ENCODE measurements at places on chromosomes 5 and 9. TPM values are rescaled to one million over a fixed set of nuclear protein-coding genes. Genes with fewer than 3 reads are reported as not detected.

DNA sequence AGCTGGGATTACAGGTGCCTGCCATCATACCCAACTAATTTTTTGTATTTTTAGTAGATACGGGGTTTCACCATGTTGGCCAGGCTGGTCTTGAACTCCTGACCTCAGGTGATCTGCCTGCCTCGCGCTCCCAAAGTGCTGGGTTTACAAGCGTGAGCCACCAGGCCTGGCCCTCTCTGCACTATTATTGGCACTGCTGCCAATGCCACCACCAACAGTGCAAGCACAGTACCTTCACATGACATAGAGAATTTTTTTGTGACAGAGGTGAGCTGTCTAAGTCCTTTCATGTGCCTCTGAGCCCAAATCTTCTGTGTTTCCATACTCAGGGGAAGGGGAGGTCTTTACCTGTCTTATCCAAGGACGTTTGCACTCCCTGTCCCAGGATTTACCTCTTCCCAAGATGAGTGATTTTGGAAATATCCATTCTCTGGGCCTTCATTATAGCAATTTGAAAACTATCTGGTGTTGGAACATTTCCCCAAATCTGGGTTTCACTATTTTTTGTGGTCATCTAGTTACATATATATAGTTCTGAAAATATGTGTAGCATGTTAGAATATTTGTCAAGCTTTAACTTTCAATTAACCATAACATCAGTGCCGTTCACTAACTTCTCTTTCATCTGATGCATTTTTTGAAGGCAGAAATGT is 5.4 kb upstream of the CD180 start:
- DNase-seq: no peak

GRCh38 chr5:132225165-132226032 is 2.3 kb downstream of the P4HA2 start:
- peak; percentile 90 for DNase-seq

DNA sequence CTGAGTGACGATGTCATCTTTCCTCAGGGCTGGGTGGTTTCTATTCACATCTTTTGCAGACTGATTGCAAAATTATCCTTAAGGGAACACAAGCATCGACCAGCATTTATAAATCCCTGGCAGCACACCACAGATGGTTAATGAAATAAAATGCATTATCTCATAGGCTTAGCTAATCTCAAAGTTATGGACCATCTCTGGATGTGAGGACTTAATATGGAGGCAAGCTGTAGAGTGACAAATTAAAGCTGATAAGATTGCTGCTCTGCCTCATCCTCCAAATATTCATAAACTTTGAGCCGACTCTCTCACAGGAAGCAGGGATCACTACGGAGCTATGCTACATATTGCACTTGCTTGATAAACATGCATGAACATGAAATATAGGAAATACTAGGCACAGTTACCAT is 663.2 kb upstream of the RGMB start:
- peak; percentile 90 for DNase-seq

DNA sequence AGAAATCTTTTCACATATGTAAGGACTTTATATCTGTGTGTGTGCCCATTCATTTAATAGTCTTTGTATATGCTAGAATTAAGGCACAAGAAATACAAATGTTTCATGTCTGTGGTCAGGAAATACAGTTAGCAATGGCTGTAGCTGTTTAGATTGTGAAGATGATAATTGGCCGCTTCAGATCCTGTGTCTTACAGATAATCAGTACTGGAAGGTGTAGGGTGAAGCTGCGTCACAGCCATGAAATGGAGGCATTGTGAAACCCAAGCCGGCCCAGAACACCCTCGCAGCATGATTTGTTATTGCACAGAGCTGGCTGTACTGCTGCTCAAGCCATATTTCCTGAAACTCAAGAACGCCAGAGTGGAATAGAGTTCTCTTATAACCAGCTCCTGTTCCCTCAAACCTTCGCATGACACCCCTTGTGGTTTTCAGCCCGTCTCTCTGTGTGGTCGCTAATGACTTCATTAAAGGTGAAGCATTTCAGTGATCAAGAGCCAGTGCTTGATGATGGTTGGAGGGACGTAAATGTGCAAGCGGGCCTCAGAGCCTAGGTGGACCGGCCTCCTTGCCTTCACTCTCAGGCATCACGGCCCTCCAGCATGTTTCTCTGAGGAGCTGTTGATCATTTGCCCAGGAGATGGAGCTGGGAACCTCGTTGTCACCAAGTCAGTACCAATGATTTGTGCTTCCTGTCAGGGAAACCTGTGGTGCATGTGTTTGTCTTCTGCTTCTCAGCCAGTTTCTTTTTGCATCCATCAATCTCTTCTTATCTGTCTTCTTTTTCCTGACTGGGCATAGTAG is 80.1 kb downstream of the F2RL2 start:
- DNase-seq: no peak

DNA sequence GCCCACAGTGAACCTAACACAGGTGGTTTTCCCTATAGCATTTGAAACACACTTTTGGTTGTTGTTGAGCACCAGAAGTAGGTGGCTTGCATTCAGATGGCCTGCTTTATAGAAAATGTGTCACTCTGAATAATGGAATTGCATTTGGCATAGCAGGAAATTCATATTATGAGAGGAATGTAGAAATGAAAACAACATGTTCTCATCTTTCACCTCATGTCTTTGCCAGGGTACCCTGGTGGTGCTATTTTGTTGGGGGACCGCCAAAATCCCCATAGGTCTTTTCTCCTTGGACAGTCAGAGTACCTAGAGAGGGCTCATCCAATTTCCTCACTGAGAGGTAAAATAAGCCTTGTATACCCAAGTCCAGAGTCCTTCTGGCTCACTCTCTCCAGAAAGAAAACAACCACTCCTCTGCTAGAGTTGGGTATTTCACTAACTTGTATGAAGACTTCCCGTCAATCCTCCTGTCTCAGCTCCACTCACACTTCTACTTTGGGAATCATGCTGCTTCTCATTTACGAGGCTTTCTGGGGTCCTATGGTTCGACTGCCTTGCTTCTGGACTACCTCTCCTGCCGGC is 67.4 kb downstream of the MRPS27 start:
- DNase-seq: no peak

GRCh38 chr9:136302527-136302926 is 1.4 kb downstream of the CCDC187 start:
- no peak for DNase-seq

GRCh38 chr5:74240783-74241750 is 399.5 kb downstream of the ENC1 start:
- DNase-seq: no peak

GRCh38 chr9:106321394-106322180 is 541.4 kb upstream of the ZNF462 start:
- DNase-seq: no peak

DNA sequence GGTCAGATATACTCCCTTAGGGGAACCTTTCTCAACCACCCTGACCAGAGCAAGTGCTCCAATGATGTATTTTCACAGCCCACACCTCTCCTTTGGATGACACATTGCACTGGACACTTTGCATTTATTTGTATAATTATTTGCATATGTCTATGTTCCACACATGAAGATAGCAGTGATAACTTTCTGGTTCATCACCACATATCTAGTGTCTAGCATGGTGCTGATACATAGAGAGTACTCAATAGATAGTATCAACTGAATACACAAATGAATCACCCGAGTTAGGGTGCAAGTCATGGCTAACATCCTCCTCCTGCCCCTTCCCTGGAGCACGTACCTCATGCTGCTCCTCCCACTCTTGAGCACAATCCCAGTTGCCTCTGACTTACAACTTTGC is 617.6 kb downstream of the EBF1 start:
- DNase-seq: no peak

GRCh38 chr9:123322273-123323195 is 33.5 kb upstream of the CRB2 start:
- DNase-seq: no peak

- no peak for DNase-seq
These were observed 215.8 kb downstream of the LRRC70 start for GRCh38 chr5:62794456-62794855.

- no peak for DNase-seq
These were observed 9.5 kb downstream of the CDK20 start for GRCh38 chr9:87964826-87965225.

GRCh38 chr9:36218411-36218901 is 27.7 kb downstream of the CLTA start:
- DNase-seq: no peak

DNA sequence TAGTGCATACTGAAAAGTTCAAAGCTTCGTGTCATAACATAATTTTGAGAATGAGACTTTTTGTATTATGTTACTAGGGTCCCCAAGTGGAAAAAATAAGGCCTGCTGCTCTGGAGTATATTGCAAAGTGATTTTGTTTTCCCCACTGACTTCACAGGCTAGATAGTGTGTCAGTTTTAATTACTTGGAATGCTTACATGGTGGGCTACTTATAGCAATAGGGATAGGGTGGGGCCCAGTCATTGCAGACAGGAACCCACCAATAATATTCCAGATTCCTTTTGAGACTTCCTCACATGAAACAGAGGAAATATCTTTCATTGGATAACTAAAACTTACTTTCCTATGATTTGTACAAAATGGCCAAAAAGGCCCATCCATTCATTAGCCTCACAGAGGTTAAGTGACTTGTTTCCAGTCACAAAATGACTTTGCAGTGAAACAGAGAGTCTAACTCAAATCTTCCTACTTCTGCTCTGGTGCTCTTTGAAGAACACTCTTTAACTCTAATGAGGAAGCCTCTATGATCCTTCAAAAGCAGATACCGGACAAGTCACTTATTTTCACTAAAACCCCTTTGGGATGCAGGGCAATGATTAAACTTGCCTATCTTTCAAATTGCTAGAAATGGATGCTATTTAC is 16.2 kb upstream of the MEF2C start:
- no peak for DNase-seq

OR1J2 gene
- total RNA-seq: not detected

ALAD gene
- 22.9 TPM for total RNA-seq

GPR150 gene
- not detected for total RNA-seq

SUSD3 gene
- total RNA-seq: 3.0 TPM

F2RL2 gene
- 12.3 TPM for total RNA-seq

SLC36A1 gene
- 3.9 TPM for total RNA-seq

IL13 gene
- 0.10 TPM for total RNA-seq

Measured in skin of body (tissue), 3 donors.